Stimulated activated CD8-positive, alpha-beta memory T cell treated with anti-CD3 and anti-CD28 coated beads, Interleukin-15, amount 100 ng/mL, for 1 hour (primary cell): ENCODE measurements at places on chromosomes 2 and 18.

- no peak for DNase-seq
Observed at GRCh38 chr2:176193048-176193447, 4.6 kb downstream of the HOXD1 start.

DNA sequence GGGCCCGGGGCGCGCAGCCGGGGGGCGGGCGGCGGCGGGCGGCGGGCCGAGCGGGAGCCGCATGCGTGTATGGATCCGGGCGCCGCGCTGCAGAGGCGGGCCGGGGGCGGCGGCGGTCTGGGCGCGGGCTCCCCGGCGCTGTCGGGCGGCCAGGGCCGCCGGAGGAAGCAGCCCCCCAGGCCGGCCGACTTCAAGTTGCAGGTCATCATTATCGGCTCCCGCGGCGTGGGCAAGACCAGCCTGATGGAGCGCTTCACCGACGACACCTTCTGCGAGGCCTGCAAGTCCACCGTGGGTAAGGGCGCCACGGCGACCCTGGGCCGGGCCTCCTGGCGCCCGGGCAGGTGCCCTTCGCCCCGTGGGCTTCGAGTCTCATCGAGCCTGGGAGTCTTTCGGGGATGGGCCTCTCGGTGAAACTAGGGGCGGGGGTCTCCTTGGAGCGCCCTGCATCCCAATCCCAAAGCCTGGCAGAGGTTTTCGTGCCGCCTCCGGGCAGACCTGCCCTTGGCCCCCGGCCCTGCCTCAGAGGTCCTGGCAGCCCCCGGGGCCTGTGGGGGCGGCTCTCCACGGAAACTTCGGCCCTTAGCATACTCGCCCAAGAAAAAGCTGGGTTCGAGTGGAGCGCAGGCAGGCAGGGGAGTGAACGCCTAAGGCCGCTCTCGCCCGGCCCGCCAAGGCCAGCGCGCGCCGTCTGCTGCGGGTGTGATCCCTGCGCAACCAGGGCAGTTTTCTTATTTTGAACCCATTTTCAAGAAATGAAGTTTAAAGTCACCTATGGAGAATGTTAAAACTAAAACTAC lies 622 bp downstream of the RAB12 start:
- DNase-seq = no peak

- DNase-seq = no peak
Observed at GRCh38 chr18:10094154-10094553, 180.3 kb downstream of the VAPA start.

- DNase-seq = no peak
Observed at GRCh38 chr2:11534071-11534745, 363 bp downstream of the GREB1 start.

- no peak for DNase-seq
Observed at GRCh38 chr2:218897394-218898108, 16.9 kb downstream of the WNT10A start.

- DNase-seq = no peak
Observed at GRCh38 chr2:241888641-241889040, 19.1 kb downstream of the RTP5 start.

DNA sequence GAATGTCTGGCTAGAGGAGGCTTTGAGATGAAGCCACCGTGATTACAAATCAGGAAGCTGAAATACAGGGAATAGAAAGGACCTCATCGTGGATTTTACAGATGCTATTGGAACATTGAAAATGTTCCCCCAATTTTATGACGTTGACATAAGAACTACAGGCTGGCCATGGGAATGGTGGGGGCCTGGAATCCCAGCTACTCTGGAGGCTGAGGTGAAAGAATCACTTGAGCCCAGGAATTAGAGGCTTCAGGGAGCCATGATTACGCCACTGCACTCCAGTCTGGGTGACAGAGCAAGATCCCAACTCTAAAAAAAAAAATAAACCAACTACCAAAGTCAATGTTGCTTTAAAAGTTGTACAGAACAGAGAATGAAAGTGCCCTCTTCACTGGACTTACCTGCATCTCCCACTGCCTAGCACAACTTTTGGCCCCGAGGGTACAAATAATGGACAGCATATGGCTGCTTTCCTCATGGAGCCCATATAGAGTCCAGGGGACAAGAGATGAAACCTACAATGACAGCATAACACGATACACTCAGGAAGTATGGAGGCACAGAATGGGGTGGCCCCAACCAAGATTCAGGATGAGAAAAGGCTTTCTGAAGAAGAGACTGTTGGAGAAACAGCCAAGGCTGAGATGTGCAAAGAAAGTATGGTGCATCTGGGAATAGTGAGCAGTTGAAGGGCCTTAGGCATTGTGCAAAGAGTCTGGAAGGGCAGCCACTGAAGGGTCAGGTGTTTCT lies 254.8 kb downstream of the MYCN start:
- no peak for DNase-seq

DNA sequence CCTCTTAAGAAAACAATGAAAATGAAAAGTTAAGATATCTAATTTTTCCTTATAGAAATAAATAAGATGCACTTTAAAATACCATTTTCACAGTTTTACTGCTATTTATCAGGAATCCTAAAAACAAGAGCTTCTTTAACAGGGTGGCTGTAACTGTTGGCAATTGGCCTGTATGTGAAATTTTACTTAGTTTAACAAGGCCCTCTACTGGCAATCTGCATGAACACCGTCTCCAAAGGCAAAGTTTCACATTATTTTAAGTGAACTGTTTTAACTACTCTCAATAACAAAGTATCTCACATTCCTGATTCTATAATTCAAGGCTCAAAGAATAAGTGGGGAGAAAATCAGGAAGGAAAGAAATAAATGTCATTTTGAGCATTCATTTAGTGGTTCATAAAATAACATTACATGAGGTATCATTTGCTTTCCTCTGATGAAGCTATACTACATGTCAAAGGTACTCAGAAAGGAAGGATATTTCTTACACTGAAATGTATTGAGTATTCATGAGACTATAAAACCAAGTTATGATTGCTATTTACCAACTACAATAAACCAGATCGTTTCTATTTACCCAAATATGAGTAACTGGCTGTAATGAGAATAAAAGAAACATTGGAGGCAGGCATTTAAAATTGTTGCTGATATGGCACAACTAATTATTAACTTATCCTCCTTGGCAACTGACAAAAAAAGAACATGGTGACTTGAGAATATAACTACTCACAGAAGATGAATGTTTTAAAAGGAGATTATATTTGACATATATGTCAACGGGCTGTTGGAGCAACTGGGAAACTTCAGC lies 7.0 kb downstream of the NCKAP5 start:
- no peak for DNase-seq

- no peak for DNase-seq
Observed at GRCh38 chr18:32093102-32093511, 1.4 kb downstream of the RNF138 start.

- DNase-seq = no peak
Observed at GRCh38 chr2:112153179-112153490, 14.9 kb downstream of the FBLN7 start.

- no peak for DNase-seq
Observed at GRCh38 chr2:2913601-2914120, 464.0 kb downstream of the EIPR1 start.

DNA sequence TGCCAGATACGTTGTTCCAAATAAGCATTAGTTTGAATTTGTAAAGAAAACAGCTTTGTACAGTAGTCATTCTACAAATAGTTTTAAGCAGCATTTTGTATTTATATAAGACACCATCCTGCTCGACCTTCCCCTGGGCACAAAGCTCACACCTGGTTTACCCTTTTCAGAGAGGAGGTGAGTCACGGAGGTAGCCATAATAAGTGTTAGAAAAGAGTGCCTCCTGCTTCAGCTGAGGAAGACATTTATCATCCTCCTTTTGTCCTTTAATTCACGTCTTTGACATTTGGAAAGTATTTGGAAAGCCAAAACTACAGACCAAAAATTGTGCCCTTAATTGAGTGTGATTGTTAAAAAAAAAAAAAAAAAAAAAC lies 6.8 kb downstream of the RAB12 start:
- DNase-seq = no peak

- peak; percentile 21 for DNase-seq
Observed at GRCh38 chr2:27123302-27124150, at the start of gene ABHD1. Gene ABHD1 (plus strand): TSS chr2:27123815. CDS start chr2:27123949, 134 bp downstream.

GRCh38 chr18:70228536-70228935 lies 23.0 kb upstream of the RTTN start:
- no peak for DNase-seq

- no peak for DNase-seq
Observed at GRCh38 chr2:1777781-1778180, 33.5 kb upstream of the PXDN start.

DNA sequence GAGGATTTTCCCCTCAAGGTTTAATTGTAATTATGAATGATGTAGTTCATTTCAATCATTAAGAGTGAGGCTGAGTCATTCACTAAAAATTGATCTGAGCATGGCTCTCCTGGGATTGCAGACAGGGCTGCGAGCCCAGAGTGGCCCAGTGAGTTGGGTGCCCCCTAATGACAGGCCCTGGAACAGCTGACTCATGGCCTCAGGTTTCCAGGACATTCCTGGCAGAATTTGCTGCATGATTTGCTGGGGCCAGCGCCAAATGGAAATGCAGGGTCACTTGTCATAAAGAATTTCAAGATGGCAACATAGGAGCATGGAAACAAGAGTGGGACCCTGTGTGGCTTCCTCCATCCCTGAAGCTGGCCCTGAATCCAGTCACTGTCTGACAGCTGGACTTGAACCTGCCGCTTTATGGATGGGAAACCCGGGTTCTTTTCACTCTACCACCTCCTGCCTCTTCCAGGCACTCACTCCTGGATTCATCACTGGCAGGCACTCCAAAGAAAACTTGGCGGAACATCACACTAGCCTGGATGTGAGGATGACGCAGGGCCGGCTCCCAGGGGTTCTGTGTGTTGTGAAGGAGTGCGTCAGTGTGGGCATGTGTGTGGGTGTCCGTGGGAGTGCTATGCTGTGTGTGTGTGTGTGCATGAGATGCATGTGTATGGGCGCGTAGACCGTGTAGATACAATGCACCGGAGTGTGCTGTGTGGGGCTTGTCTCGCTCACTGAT lies 15.2 kb downstream of the OTOF start:
- no peak for DNase-seq

DNA sequence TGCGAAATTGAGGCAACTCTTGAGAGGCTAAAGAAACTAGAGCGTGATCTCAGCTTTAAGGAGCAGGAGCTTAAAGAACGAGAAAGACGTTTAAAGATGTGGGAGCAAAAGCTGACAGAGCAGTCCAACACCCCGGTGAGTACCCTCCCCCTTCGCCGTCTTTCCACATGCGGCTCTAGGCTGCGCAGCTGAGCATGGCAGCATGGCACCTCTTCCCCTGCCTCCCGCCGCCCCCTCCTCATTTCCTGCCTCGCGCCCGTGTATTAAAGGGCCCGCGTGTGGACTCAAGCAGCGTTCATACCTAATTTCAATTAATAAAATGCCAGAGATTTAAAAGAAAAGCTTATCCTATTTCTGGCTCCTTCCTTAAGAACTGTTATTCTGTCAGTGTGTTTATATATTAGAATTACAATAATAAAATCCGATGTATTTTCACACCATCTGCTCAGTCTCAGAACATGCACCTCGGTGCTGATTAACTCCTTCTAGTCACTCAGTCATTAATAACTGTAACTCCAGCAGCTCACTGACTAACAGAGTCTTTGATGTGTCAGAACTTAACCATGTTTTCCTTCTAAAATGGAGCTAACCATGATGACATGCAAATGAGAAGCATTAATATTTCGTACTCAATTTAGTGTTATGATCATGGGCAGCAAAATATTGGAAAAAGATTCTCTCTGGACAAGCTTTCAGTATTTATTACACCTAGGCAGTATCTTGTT lies 137.4 kb upstream of the CDCA7 start:
- no peak for DNase-seq

DNA sequence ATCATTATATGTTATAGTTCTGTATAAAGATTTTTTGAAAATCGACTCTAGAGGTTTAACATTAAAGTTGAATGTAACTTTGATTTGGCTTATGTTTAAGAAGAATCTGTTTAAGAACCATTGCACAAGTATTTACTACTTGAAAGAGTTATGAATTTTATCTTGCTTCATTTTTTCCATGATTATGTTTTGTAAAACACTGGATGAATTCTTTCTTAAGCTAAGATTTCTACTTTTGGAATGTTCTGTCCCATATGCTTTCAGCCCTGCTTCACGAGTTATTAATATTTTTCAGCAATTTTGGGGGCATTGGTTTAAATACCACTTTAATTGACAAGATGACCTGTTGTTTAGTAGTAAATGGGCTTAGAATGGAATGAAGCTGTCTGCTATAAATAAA lies 56.7 kb upstream of the STON1 start:
- DNase-seq = no peak

GRCh38 chr2:230711224-230711623 lies 1.4 kb upstream of the CAB39 start:
- no peak for DNase-seq
